Activated CD8-positive, alpha-beta memory T cell treated with anti-CD3 and anti-CD28 coated beads for 1 hour (primary cell): ENCODE measurements at places on chromosomes 7 and 10.

DNA sequence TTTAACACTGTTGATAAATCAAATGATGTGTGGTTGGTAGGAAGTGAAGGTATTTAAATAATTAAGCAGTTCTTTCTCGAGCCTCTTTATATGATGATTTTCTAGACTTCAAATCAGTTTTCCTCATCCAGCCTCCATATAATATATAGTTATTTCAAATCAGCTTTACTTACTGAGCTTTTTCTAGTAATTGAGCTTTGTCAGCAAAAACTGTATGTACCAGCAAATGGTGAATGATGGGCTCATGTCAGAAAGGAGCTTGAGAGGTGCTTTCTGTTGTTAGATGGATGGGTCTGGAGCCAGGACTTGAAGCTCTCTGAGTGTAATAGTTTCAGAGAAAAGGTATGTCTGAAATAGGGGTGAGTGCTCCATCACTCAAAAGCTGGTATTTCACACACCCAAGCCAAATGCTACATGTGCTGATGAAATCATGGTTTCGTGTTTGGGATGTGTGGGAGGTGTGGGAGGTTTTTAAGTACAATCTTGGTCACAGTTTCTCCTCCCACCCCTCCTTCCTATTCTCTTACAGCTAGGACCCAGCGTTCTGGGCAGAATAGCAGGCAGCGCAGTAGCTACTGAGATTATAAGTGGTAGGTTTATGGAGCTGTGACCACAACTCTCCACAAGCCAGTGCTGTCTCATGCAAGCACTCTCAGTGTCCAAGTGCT lies 55.8 kb downstream of the LRMDA start:
- no peak for DNase-seq

DNA sequence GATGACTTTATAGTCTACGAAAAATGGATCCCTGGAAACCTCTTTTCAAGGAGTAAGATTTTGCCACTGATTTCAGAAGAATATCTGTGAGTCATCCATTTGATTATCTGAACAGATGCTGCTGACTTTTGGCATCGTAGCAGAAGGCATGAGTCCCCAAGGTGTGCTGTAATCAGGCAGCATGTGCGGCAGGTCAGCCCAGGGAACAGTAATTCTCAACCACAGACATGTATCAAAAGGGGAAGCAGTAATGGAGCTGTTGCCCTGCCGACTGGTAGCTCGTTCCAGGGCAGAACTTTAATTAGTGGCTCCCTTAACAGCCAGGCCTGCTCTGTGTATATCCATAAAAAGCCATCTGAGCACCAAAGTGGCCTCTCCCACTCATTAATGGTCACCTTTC lies 5.7 kb upstream of the VWC2 start:
- DNase-seq = no peak

- DNase-seq = no peak
Measured at GRCh38 chr10:83425306-83425705, 714.0 kb upstream of the GHITM start.

- DNase-seq = no peak
Measured at GRCh38 chr10:49053053-49053997, 62.0 kb downstream of the VSTM4 start.

- no peak for DNase-seq
Measured at GRCh38 chr10:113329121-113329596, 223.7 kb upstream of the HABP2 start.

GRCh38 chr10:48461623-48462481 lies 143.0 kb downstream of the ARHGAP22 start:
- DNase-seq = no peak

DNA sequence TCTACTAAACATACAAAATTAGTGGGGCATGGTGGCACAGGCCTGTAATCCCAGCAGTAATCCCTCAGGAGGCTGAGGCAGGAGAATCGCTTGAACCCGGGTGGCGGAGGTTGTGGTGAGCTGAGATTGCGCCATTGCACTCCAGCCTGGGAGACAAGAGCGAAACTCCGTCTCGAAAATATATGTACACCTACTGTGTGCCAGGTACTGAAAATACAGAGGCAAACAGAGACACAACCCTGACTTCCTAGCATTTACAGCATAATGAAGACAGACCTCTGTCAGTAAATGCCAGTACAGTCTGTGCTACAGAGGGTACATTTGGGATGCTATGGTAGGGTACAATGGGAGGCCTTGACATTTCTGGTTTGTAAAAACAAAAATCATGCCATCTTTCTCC lies 66.6 kb downstream of the ABCC2 start:
- no peak for DNase-seq

- no peak for DNase-seq
Measured at GRCh38 chr7:99143521-99143852, 421 bp downstream of the SMURF1 start.

GRCh38 chr10:32166365-32166764 lies 110.1 kb upstream of the KIF5B start:
- no peak for DNase-seq

- DNase-seq = no peak
Measured at GRCh38 chr7:127029823-127030222, 222.9 kb downstream of the GRM8 start.

GRCh38 chr7:38451840-38452239 lies 178.4 kb upstream of the TARP start:
- DNase-seq = no peak

GRCh38 chr7:130273933-130274255 lies 7.2 kb downstream of the CPA2 start:
- no peak for DNase-seq

- DNase-seq = no peak
Measured at GRCh38 chr10:97222326-97222961, 36.7 kb upstream of the SLIT1 start.

DNA sequence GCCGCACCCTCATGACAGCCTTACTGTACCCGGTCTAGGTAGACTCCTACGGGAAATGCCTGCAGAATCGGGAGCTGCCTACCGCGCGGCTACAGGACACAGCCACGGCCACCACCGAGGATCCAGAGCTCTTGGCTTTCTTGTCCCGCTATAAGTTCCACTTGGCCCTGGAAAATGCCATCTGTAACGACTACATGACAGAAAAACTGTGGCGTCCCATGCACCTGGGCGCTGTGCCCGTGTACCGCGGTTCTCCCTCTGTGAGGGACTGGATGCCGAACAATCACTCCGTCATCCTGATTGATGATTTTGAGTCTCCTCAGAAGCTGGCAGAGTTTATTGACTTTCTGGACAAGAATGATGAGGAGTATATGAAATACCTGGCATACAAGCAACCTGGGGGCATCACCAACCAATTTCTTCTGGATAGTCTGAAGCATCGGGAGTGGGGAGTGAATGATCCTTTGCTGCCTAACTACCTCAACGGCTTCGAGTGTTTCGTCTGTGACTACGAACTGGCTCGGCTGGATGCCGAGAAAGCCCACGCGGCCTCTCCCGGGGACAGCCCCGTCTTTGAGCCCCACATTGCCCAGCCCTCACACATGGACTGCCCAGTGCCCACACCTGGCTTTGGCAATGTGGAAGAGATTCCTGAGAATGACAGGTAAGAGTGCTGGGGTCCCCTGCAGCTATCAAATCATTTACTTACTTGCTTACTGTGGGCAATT lies 8.5 kb upstream of the CHCHD1 start:
- DNase-seq = no peak

GRCh38 chr7:45927721-45928120 lies 6.6 kb upstream of the IGFBP3 start:
- no peak for DNase-seq

- no peak for DNase-seq
Measured at GRCh38 chr7:80644054-80644453, 5.6 kb downstream of the CD36 start.

GRCh38 chr10:110762849-110763211 lies 108.9 kb upstream of the PDCD4 start:
- no peak for DNase-seq

DNA sequence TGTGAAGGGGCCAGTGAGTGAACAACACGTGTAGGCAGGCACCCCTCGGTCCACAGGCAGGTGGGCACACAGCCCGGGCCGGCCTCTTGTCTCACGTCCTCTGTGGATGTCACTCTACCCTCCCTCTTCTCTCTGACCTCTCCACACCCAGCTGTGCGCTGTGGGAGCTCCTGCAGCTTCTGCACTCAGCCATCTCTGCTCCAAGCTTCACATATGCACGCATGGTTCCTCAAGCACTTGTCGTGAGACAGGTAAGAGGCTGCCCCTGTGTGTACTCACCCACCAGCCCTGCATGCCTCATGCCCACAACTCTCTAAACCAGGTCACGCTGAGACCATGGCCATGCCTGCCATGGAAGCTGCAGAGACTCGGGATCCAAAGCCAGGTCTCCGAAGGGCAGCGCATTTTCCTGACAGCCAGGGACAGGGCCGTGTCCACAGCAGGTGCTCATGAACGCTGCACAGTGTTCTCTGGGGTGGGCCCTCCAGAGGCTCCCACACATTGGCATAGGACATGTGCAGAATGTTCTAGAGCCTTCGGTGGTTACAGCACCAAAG lies 477.5 kb downstream of the PTPRN2 start:
- DNase-seq = no peak

DNA sequence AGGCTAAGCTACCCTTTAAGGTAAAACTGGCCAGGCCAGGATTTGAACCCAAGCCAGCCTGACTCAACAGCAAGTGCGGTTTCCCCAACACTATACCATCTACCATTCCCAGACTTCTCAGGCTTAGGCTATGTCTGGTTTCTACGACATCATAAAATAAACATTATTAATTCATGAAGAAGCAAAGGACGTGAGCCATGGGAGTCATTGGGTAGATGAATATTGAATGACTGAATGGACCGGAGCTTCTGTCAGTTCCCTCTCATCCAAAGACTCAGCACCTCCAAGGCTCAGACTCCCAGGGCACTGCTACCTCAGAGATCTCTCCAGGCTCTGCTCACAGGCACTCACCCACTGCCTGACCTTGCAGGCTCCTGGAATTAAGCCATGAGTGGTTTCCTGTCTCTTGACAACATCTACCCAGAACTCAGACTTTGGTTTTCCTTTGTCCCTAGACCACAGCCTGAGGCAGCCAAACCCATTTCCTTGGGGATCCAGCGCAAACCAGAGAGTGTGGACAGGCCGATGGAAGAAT lies 64.6 kb upstream of the STEAP1B start:
- DNase-seq = no peak

GRCh38 chr7:158702944-158703343 lies 1.7 kb downstream of the NCAPG2 start:
- DNase-seq = no peak

- DNase-seq = no peak
Measured at GRCh38 chr7:142668495-142668894, 80.8 kb upstream of the PRSS1 start.

GRCh38 chr10:71486484-71487114 lies 89.9 kb downstream of the CDH23 start:
- no peak for DNase-seq

DNA sequence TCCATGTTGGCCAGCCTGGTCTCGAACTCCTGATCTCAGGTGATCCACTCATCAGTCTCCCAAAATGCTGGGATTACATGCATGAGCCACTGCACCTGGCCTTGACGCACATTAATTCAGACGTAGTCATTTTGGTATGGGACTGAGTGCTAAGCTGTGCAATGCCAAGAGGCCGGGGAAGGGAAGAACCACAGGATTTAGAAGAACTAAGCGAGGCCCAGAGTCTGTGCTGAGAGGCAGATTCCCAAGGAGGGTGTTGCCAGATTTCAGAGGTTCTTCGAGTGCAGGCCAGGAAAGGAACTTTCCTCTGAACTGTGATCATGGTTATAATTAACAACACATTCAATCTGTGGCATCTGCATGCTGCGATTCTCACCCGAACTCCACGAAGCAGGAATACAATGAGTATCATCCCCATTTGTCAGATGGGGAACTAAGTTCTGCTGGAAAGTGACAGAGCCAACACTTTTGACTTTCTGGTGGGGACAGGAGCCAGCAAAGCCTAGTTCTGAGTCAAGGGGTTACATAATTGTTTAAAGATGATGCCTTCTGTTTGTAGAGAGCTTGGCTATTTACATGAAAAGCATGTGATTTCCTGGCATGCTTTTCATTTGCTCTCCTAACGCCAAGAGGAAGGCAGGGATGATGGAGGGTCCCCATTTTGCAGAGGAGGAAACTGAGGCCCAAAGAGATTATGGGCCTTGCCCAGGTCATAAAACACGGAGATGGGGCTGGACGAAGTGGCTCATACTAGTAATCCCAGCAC lies 6.2 kb upstream of the ZAN start:
- no peak for DNase-seq

- DNase-seq = no peak
Measured at GRCh38 chr10:5433182-5433581, 20.8 kb downstream of the NET1 start.

DNA sequence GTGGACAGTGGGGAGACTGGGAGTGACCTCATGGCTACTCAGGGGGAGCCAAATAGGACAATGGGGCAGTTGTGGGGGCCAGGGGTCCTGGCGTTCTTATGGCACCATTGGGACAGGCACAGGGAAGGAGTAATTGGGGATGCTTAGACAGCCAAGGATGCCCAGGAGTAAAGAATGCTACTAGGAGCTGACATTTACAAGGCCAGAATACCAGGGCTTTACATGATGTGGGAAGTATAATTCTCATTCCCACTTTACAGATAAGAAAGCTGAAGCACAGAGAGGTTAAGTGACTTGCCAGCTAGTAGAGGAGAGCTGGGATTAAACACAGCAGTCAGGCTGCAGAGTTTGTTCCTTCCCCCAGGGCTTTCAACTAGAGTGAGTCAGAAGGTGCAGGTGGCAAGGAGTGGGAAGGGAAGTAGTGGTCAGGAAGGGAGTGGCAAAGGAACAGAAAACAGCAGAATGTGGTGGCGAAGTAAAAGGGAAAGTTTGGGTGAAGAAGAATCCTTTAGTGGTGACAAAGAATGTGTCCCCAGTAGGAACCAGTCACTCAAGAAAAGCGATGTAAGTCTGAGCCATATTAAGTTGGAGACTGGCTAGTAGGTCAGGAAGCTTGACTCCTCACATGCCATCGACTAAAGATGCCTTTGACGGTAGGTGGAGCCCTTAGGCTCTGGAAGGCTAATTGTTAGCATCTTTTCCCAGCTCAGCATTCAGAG lies 32.8 kb downstream of the CPVL start:
- no peak for DNase-seq

DNA sequence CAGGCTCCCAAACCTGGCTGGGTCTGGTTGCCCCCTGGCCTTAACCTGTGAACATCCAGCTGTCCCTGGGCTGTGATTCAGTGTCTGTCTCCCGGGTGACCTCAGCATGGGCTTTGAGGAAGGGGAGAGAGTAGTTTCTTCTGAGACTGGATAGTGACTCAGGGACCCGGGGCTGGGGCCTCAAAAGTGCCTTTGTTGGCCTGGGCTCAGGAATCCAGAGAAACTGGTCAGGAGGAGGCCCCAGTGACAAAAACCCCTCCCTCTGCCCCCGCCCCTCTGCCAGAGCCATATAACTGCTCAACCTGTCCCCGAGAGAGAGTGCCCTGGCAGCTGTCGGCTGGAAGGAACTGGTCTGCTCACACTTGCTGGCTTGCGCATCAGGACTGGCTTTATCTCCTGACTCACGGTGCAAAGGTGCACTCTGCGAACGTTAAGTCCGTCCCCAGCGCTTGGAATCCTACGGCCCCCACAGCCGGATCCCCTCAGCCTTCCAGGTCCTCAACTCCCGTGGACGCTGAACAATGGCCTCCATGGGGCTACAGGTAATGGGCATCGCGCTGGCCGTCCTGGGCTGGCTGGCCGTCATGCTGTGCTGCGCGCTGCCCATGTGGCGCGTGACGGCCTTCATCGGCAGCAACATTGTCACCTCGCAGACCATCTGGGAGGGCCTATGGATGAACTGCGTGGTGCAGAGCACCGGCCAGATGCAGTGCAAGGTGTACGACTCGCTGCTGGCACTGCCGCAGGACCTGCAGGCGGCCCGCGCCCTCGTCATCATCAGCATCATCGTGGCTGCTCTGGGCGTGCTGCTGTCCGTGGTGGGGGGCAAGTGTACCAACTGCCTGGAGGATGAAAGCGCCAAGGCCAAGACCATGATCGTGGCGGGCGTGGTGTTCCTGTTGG lies at the start of gene CLDN4:
CLDN4 (plus strand) TSS at position 316 of the 903 bp plus-strand sequence; CDS start at position 522, 206 bp downstream.
- no peak for DNase-seq
